ENCODE measurements at places on chromosomes 16 and 17.
A peak's percentile ranks its signal among the peaks of the same experiment; 100 is the strongest.

DNA sequence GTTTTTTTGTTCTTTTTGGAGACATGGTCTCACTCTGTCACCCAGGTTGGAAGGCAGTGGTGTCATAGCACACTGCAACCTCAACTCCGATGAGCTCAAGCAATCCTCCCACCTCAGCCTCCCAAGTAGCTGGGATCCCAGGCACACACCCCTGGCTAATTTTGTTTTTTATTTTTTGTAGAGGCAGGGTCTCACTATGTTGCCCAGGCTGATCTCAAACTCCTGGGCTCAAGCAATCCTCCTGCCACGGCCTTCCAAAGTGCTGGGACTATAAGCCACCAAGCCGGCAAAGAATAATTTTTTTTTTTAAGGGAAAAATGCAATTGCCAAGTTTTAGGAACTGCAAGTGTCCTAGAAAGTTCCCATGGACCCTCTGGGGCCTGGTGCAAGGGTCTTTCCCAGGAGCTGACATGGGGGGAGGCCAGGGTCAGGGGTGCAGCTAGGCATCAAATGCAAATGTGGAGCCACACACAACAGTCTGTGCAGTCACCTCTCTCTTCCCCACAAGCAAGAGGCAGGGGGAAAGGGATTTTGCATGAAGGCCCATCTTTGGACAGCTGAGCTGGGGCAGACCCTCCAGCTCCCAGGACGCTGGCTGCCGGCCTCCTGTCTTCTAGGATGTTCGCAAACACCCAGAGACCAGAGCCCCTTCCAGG is 20.1 kb upstream of the BCAR1 start:
- no peak for DNase-seq

DNA sequence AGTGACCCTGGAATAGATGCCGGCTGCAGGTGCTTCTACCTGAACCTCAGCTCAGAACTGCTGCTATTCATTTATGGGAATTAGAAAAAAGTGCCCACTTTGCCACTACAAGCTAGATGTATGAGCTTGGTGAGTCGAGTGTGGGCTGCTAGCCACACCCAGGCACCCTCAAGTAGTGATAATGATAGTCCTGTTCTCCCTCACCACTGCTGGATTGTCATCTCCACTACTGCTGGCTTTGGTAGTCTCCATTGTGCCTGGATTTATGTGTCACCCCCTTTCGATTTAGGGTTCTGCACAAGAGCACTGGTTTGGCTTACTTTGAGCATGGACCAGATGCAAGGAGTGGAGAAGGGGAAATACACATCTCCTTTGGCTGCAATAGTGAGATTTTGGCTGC is 73.0 kb upstream of the N4BP1 start:
- DNase-seq = no peak

DNA sequence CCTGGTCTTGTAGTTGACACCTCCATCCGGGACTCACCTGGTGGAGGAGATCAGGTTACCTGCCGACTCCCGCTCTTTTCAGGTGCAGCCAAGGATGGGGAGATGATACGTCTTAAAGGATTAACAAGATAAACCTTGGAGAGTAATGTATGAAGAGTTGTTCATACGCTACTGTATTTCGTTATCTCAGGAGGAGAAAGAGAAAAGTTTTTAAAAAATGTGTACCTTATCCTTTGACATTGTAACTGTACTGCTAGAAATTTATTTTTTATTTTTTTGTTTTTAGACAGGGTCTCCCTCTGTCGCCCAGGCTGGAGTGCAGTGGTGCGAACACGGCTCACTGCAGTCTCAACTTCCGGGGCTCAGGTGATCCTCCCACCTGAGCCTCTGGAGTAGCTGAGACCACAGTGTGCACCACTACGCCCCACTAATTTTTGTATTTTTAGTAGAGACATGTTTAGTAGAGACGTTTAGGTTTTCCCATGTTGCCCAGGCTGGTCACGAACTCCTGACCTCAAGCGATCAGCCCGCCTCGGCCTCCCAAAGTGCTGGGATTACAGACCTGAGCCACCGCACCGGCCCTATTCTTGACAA is 764 bp upstream of the SMURF2 start:
- peak; percentile 67 for DNase-seq

GRCh38 chr16:57357330-57358085 is 1.1 kb upstream of the CCL22 start:
- DNase-seq = no peak

GRCh38 chr17:49753959-49754391 is 10.0 kb downstream of the FAM117A start:
- DNase-seq = no peak

GRCh38 chr17:18859256-18859655 is 1.3 kb downstream of the PRPSAP2 start:
- no peak for DNase-seq

DNA sequence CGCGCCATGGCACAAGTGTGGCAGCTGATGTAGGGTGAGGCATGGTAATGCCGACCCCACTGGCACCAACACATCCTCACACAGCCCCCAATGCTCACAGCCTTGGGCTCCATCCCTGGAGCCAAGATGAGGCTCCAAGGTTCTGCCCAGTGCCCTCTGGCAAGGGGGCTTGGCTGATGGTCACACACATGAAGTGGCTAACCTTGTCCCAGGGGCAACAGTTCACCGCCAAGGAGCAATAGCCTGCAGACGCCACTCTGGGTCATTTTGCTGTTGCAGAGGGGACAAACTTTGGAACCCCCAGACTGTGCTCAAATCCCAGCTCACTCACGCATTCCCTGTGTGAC is 26.8 kb downstream of the TNFRSF13B start:
- no peak for DNase-seq

DNA sequence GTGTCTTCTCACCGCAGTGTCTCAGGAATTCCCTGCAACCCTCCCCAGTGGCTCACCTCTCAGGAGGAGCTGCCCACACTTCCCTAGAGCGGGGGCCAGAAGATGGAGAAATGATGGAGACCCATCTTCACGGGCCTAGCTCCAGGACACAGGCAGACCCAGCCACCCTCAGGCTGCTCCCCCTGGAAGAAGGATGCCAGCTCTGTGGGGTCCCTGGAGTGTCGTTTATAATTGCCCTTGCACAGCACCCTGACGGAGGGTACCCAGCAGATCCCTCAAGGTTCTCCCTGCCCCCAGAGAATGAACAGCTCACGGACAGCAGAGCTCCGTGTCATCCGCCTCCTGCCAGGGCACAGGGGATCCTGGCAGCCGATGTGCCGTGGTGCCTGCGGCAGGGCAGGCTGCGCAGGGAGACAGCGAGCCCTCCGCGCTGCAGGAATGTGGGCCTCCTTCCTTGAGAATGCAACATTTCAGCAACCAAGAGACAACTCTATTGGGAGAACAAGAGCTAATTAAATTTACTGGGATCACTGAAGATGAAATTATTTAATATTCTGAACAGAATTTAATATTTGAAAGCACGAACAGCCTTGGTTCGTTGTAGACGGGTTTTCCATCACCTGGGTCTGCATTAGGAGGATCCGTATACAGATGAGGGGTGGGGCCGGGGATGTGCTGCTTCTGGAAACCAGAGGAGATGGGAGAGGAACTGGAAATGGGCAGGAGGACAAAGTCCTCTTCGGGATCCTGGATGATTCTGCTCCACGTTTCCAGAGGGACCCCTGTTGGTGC is 21.0 kb upstream of the RBFOX3 start:
- no peak for DNase-seq

GRCh38 chr16:54936979-54937670 is 6.5 kb downstream of the IRX5 start:
- peak; percentile 42 for DNase-seq

GRCh38 chr17:6079155-6079888 is 9.1 kb downstream of the WSCD1 start:
- no peak for DNase-seq

DNA sequence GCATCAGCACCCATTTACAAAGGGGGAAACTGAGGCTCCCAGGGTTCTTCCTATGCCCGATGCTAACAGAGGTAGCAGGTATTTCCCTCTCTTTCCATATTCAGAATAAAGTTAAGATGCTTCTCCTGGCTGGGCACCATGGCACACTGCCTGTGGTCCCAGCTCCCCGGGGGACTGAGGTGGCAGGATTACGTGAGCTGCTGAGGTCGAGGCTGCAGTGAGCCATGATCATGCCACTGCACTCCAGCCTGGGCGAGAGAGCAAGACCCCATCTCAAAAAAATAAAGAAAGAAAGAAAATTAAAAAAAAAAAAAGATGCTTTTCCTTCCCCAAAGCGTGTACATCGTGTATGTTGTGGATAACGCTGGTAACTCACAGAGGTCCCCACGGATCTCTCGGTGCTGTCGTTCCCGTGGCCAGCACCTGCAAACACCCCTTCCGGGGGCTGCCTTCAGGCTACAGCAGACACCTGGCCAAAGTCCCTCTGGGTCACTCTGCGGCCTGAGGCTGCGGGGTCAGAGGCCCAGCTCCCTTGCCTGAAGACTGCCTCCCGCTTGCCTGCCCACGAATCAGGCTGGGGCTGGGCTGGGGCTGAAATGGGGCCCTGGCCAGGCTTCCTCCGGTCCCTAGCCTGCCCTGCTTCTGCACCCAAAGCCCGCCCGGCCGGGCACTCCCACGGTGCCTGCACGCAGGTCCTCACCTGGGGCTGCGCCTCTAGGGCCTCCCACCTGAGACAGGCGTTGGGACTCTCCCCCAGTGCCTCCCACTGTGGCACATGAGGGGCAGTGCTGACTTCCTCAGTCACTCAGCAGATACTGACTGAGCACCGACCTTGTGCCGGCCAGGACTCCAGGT is 63.1 kb downstream of the ZDHHC7 start:
- no peak for DNase-seq

GRCh38 chr17:37399265-37399803 is 7.3 kb downstream of the ACACA start:
- DNase-seq = no peak

GRCh38 chr17:10135539-10136257 is 62.7 kb downstream of the GAS7 start:
- no peak for DNase-seq

DNA sequence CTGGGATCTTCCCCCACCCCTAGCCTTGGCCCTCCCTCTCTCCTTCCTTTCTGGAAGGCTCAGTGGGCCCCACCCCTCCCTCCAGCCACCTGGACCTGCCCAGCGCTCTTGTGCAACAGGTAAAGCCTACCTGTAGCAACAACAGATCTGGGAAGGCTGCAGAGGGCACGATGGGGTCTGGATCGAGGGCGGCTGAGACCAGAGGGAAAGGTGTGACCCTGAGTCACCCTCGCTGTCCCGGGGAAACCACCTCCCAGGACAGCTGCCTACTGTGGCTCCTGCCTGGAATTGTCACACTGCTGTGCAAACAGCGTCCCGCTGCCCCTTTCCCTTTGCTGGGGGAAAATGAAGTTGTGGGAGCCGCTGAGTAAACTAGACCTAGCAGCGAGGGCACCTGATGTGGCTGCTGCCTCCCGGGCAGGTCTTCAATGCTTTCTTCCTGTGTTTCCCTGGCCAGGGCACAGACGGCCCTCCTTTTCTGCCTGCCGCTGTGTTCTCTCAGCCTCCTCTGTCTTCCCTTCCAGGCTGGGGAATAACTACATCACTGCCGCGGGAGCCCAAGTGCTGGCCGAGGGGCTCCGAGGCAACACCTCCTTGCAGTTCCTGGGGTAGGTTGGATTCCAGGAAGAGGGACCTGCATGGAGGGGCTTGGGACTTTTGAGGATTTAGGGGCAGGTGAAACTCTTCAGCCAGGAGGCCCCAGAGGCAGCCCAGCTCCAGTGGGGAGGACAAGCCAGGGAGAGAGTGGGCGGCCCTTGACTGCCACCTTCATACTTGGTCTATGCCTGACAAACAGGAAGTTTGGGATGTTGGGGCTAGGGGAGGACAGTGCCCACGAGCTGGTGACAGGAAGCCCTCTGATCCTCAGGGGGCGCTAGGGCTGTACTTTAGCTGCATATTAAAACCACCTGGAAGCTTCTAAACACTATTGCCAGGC is 22.2 kb upstream of the CYLD start:
- peak; percentile 13 for DNase-seq

DNA sequence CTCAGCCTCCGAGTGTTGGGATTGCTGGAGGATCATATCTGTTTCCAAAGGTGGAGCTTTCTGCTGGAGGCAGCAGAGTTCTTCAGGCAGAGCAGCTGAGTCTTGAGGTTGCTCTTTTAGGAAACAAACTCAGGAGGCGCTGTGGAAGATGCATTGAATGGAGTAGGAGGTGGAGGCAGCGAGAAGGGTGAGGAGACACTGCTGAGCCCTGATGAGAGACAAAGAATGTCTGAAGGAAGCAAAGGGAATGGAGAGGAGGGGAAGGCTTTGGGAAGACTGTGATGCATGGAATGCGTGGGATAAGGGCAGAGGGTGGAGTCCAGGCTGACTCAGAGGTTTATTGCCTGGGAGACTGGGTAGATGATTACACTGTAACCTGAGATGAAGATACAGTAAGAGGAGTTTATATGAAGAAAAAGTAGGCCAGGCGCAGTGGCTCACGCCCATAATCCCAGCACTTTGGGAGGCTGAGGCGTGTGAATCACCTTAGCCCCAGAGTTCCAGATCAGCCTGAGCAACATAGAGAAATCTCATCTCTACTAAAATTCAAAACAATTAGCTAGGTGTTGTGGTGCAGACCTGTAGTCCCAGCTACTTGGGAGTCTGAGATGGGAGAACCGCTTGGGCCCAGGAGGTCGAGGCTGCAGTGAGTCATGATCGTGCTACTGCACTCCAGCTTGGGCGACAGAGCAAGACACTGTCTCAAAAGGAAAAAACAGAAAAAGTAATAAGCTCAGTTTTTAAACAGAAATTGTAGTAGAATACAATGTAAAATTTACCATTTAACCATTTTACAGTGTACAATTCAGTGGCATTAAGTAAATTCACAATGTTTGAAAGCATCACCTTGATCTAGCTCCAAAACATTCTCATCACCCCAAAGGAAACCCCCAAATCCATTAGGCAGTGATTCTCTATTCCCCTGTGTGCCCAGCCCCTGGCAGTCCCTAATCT is 17.8 kb upstream of the TMEM219 start:
- peak; percentile 95 for DNase-seq

DNA sequence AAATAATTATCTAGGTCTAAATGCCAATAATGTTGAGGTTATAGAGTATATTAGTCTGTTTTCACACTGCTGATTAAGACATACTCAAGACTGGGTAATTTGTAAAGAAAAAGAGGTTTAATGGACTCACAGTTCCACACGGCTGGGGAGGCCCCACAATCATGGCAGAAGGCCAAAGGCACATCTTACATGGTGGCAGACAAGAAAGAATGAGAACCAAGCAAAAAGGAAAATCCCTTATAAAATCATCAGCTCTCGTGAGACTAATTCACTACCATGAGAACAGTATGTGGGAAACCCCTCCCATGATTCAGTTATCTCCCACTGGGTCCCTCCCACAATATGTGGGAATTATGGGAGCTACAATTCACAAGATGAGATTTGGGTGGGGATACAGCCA is 2.9 kb upstream of the KATNB1 start:
- no peak for DNase-seq

All from HT-29 (cell line).